ENCODE measurements at places on chromosomes 5 and 9. TPM values are rescaled to one million over a fixed set of nuclear protein-coding genes. Genes with fewer than 3 reads are reported as not detected.

Gene KCNV2
- total RNA-seq = not detected

Gene SPATA6L
- total RNA-seq = 0.49 TPM

Gene INSL6
- not detected for total RNA-seq

Gene PROB1
- 18.8 TPM for total RNA-seq

Gene RETREG1
- total RNA-seq = 67.3 TPM

Gene IGFBPL1
- 0.84 TPM for total RNA-seq

Gene KCTD16
- 0.13 TPM for total RNA-seq

Measured in muscle of leg (tissue), 16 donors.